Neural progenitor cell (in vitro differentiated cells): ENCODE measurements at places on chromosomes 11 and 22. TPM values are rescaled to one million over a fixed set of nuclear protein-coding genes. Genes with fewer than 3 reads are reported as not detected.

CD3E gene
- total RNA-seq = not detected in 2 replicates

DNA sequence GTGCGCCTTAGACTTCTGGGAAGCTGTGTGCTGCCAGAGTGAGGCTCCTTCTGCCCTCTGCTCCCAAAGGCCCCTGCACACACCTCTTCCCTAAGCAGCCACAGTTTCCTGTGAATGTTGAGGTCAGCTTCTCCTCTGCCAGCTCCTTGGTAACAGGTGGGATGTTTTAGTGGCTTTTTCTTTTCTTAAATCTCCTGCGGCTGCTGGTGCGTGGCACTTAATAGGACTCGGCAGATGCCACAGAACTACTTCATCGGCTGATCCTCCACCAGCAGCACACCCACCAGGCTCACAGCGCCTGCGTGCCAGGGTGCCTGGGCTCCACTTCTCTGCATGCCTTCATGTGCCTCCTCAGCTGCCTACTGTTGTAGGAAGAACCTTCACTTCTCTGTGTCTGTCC lies 87.8 kb downstream of the RCN1 start:
- H3K27me3 ChIP-seq = no peaks in the 10 kb centered on the region
- no peak for DNase-seq
- H3K4me1 ChIP-seq = peaks cover 6% of the 10 kb centered on the region
- H3K27ac ChIP-seq = no peak overlapping the region

GRCh38 chr11:35042224-35042623 lies 96.7 kb upstream of the CD44 start:
- no peaks in the 10 kb centered on the region for H3K36me3 ChIP-seq
- H3K4me3 ChIP-seq = no peak overlapping the region
- no peaks in the 10 kb centered on the region for H3K4me1 ChIP-seq
- H3K27ac ChIP-seq = no peak overlapping the region
- no peaks in the 10 kb centered on the region for H3K27me3 ChIP-seq
- no peak for DNase-seq

GRCh38 chr11:35891096-35891495 lies 52.8 kb upstream of the LDLRAD3 start:
- H3K27ac ChIP-seq = no peak overlapping the region
- DNase-seq = no peak
- H3K36me3 ChIP-seq = no peaks in the 10 kb centered on the region
- no peaks in the 10 kb centered on the region for H3K27me3 ChIP-seq

GRCh38 chr22:20037419-20037818 lies 16.5 kb downstream of the TANGO2 start:
- H3K4me1 ChIP-seq = no peaks in the 10 kb centered on the region
- H3K27ac ChIP-seq = no peak overlapping the region
- no peak overlapping the region for H3K4me3 ChIP-seq
- H3K36me3 ChIP-seq = no peaks in the 10 kb centered on the region
- H3K27me3 ChIP-seq = no peaks in the 10 kb centered on the region

EXPH5 gene
- total RNA-seq = 0.84 and 1.4 TPM in 2 replicates

C11orf65 gene
- total RNA-seq = 1.8 and 11.4 TPM in 2 replicates

- H3K4me3 ChIP-seq = no peak overlapping the region
- H3K4me1 ChIP-seq = peaks cover 69% of the 10 kb centered on the region
- H3K36me3 ChIP-seq = peaks cover under 1% of the 10 kb centered on the region
- DNase-seq = no peak
These were observed 53.7 kb upstream of the CCDC34 start for GRCh38 chr11:27416568-27417176.

ROM1 gene
- 2.2 TPM in 1 of 2 replicates, not detected in the other for total RNA-seq

DNA sequence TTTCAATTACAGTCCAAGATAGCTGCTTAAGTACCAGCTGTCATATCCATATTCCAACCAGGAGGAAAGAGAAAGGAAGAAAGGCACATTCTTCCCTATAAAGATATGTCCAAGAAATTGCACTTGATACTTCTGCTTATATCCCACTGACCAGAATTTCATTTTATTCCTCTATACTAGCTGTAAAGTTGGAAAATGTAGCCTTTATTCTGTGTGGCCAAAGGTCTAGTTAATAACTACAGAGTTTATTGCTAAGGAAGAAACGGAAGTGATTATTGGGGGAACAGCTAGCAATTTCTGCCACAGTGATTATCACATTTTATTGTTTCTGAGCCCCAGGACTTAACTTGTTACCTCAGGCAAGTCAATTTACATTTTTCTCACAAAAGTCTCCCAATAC lies 213.8 kb downstream of the TTC28 start:
- no peaks in the 10 kb centered on the region for H3K27me3 ChIP-seq
- no peak overlapping the region for H3K4me3 ChIP-seq
- no peaks in the 10 kb centered on the region for H3K36me3 ChIP-seq
- DNase-seq = no peak
- H3K4me1 ChIP-seq = no peaks in the 10 kb centered on the region
- H3K27ac ChIP-seq = no peak overlapping the region

- no peak overlapping the region for H3K4me3 ChIP-seq
- no peak overlapping the region for H3K27ac ChIP-seq
- no peaks in the 10 kb centered on the region for H3K4me1 ChIP-seq
- peaks cover 24% of the 10 kb centered on the region for H3K27me3 ChIP-seq
- no peak for DNase-seq
These were observed 4.3 kb downstream of the SLC43A3 start for GRCh38 chr11:57422669-57423068.

HTR3B gene
- total RNA-seq = not detected in 2 replicates

CPT1A gene
- 0.64 and 0.90 TPM in 2 replicates for total RNA-seq

GNB1L gene
- 3.0 and 11.6 TPM in 2 replicates for total RNA-seq

DNA sequence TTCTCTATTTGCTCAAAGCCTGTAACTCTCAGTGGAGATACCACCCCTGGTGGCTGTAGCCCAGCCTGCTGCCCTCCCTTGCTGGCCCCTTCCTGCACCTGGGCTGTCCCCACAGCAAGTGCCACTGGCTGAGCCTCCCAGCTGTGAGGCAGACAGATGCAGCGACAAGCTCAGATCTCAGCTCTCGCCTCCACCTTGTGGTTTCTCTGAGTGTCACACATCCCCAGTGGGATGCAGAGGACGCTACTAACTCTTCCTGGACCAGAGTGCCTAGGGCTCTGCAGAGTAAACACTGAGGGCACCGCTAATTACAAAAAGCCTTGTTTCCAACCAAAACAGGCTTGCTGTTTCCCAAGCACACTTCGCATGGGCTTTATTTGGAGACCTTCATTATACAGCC lies 8.9 kb downstream of the YPEL1 start:
- no peaks in the 10 kb centered on the region for H3K36me3 ChIP-seq
- H3K27me3 ChIP-seq = no peaks in the 10 kb centered on the region
- H3K4me3 ChIP-seq = no peak overlapping the region
- no peaks in the 10 kb centered on the region for H3K4me1 ChIP-seq
- H3K27ac ChIP-seq = no peak overlapping the region

GRCh38 chr11:35349897-35350296 lies 69.5 kb downstream of the SLC1A2 start:
- no peak for DNase-seq
- no peaks in the 10 kb centered on the region for H3K36me3 ChIP-seq
- no peak overlapping the region for H3K27ac ChIP-seq
- H3K4me1 ChIP-seq = peaks cover 4% of the 10 kb centered on the region

AQP11 gene
- 0.24 and 1.1 TPM in 2 replicates for total RNA-seq

GRCh38 chr11:72305077-72305476 lies 61.1 kb upstream of the PHOX2A start:
- no peaks in the 10 kb centered on the region for H3K27me3 ChIP-seq
- DNase-seq = no peak
- no peaks in the 10 kb centered on the region for H3K4me1 ChIP-seq
- no peak overlapping the region for H3K27ac ChIP-seq

- H3K36me3 ChIP-seq = no peaks in the 10 kb centered on the region
- no peak overlapping the region for H3K27ac ChIP-seq
- no peaks in the 10 kb centered on the region for H3K4me1 ChIP-seq
- DNase-seq = no peak
These were observed 171.7 kb upstream of the NCAM1 start for GRCh38 chr11:112789481-112789880.

SYT7 gene
- 0.73 and 4.4 TPM in 2 replicates for total RNA-seq

- H3K27ac ChIP-seq = no peak overlapping the region
- no peak for DNase-seq
- no peaks in the 10 kb centered on the region for H3K36me3 ChIP-seq
- no peaks in the 10 kb centered on the region for H3K27me3 ChIP-seq
These were observed 234.7 kb downstream of the BRD1 start for GRCh38 chr22:49592780-49593501.

DNA sequence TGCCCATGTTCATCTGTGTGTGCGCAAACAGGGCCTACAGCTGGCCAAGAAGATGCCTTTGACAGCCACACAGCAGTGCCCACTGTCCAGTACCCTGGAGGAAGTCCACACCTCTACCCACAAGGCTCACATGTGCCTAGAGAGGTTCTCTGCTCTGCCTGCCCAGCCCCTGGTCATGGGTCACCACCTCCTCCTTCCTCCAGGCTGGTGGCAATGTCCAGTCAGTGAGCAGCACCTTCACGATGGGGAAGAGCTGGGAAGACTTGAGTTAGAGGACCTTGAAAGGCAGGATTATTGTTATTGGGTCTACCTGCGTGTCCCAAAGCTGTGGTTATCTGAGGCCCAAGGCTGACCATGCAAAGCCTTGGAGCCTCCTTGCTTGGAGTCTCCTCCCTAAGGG lies 28.4 kb upstream of the TTC12 start:
- DNase-seq = no peak
- H3K4me3 ChIP-seq = no peak overlapping the region
- H3K4me1 ChIP-seq = no peaks in the 10 kb centered on the region
- H3K27ac ChIP-seq = no peak overlapping the region
- H3K27me3 ChIP-seq = no peaks in the 10 kb centered on the region
- H3K36me3 ChIP-seq = no peaks in the 10 kb centered on the region

LIMK2 gene
- 28.1 and 45.8 TPM in 2 replicates for total RNA-seq

DNA sequence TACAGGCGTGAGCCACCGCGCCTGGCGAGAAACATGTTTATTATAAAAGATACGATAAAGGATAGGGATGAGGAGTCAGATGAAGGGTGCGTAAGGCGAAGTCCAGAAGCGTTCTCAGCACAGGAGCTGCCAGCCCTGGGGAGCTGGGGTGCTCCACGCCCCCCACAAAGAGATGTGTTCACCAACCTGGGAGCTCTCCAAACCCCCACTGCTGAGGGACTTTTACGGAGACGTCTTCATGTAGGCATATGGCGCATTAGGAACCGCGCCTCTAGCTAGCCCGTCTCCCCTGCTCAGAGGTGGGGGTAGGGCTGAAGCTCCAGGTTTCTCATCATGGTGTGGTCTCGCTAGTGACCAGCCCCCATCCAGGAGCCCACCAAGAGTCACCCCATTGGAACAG lies 8.4 kb upstream of the ZBED4 start:
- H3K36me3 ChIP-seq = no peaks in the 10 kb centered on the region
- H3K27me3 ChIP-seq = peaks cover 76% of the 10 kb centered on the region
- H3K27ac ChIP-seq = no peak overlapping the region
- H3K4me3 ChIP-seq = no peak overlapping the region
- no peak for DNase-seq

SLC37A4 gene
- total RNA-seq = 55.2 and 89.0 TPM in 2 replicates

OR56A1 gene
- total RNA-seq = 0.87 and 1.8 TPM in 2 replicates

GRCh38 chr11:57648801-57649735 lies 644 bp downstream of the YPEL4 start:
- DNase-seq = peak; percentile 73
- peak overlapping the region; percentile 45 for H3K4me3 ChIP-seq
- H3K27ac ChIP-seq = peak overlapping the region; percentile 60

GRCh38 chr22:43852573-43853327 lies 9.6 kb downstream of the SULT4A1 start:
- H3K4me3 ChIP-seq = no peak overlapping the region
- no peak overlapping the region for H3K27ac ChIP-seq
- no peaks in the 10 kb centered on the region for H3K27me3 ChIP-seq
- H3K4me1 ChIP-seq = peaks cover 6% of the 10 kb centered on the region
- DNase-seq = no peak

DNA sequence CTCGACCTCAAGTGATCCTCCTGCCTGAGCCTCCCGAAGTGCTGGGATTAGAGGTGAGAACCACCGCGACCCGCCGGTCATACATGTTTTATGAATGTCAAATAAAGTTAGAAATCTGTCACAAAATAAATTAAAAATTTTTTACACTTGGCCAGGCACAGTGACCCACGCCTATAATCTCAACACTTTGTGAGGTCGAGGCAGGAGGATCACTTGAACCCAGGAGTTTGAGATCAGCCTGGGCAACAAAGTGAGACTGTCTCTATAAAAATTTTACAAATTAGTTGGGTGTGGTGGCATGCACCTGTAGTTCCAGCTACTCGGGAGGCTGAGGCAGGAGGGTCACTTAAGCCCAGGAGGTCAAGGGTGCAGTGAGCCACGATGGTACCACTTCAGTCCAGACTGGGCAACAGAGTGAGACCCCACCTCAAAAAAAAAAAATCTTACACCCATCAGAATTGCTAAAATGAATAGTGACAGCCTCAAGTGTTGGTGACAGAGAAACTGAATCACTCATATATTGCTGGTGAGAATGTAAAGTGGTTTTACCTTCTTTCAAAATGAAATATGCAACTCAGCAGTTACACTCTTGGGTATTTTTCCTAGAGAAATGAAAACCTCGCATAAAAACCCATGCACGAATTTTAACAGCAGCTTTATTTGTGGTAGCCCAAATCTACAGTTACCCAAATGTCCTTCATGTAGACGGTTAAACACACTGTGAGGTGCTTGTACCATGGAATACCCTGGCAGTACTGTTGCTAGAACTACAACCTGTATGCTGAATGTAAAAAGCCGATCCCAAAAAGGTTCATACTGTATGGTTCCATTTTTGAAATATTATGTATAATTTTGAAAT lies 55.4 kb downstream of the MED15 start:
- no peaks in the 10 kb centered on the region for H3K4me1 ChIP-seq
- peaks cover 9% of the 10 kb centered on the region for H3K36me3 ChIP-seq

DNA sequence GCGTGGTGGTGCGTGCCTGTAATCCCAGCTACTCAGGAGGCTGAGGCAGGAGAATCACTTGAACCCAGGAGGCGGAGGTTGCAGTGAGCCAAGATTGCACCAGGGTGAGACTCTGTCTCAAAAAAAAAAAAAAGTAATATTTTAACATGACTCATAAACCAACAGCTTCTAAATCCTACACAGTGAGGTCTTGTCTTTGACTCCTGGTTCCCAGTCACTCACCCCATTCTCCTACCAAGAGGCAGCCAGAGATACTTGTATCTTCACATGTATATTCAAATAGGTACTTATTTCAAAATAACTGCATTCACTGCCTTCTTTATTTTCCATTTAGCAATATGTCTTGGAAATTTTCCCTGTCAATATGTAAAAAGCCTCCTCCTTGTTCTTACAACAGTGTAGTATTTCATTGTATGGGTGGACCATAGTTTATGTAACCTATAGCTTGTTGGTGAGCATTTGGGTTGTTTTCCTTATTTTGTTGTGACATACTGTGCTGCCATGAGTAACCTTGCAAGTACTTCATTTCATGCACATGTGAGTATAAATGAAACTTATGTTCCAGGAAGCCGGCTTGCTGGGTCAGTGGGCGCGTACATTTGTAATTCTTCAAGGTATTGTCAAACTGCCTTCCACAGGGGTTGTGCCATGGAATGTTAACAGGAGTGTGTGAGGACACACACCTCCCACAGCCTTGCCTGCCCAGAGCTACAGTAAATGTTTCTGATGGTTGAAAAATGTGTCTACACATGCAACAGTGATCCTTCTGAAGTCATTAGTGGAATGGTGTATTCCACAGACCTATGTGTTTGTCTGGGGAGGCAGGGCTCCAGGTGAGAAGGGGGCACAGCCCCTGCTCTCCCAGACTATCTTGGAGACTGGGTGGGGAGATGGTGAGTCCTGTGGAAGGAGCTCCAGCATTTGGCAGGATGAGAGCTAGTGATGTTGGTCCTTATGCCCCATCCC lies 47.9 kb downstream of the OSBP2 start:
- H3K27me3 ChIP-seq = no peaks in the 10 kb centered on the region
- H3K4me3 ChIP-seq = no peak overlapping the region
- no peaks in the 10 kb centered on the region for H3K36me3 ChIP-seq
- H3K4me1 ChIP-seq = no peaks in the 10 kb centered on the region
- H3K27ac ChIP-seq = no peak overlapping the region
- no peak for DNase-seq
